ENCODE measurements at places on chromosomes 6 and 20.

GRCh38 chr6:69673298-69673697 lies 123.5 kb downstream of the LMBRD1 start:
- DNase-seq, result no peak

DNA sequence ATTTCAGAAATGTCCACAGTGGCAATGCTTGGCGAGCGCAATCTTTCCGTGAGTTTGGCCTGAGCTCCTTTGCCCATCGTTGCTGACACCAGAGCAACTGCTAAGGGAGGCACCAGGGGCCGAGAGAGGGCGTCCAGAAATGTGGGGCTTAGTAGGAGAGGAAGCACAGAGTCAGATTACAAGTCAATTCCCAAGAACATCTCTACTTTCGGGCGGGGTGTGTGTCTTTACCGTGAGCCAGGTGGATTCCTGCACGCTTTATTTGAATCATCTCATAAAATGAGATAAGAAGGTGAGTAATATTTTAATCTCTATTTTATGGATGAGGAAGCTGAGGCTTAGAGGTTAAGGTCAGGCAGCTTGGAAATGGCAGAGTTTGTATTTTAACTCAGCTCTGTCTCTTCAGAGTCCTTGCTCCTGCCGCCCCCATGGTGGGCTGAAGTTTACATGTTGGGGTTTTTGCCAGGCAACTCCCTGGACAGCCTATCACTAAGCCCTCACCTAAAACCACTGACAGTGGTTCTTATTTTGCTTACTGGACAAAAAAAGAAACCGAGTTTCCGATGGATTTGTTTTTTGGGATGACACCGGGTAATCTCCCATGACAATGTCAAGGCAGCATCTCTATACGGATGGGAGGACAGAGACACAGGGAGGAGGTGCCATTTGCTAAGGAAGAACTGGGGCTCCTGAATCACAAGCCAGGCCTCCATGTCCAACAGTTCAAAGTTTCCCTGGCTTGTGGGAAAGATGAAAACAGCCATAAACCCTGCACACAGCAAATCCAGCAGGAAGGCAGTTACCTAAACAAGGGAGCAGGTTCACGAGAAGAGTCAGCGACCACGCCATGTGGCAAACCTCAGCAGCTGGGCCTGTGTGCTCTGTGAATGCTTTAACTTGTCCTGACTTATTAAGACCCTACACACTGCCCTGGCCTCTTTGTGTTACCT lies 112.6 kb upstream of the SLC24A3 start:
- no peak for DNase-seq

DNA sequence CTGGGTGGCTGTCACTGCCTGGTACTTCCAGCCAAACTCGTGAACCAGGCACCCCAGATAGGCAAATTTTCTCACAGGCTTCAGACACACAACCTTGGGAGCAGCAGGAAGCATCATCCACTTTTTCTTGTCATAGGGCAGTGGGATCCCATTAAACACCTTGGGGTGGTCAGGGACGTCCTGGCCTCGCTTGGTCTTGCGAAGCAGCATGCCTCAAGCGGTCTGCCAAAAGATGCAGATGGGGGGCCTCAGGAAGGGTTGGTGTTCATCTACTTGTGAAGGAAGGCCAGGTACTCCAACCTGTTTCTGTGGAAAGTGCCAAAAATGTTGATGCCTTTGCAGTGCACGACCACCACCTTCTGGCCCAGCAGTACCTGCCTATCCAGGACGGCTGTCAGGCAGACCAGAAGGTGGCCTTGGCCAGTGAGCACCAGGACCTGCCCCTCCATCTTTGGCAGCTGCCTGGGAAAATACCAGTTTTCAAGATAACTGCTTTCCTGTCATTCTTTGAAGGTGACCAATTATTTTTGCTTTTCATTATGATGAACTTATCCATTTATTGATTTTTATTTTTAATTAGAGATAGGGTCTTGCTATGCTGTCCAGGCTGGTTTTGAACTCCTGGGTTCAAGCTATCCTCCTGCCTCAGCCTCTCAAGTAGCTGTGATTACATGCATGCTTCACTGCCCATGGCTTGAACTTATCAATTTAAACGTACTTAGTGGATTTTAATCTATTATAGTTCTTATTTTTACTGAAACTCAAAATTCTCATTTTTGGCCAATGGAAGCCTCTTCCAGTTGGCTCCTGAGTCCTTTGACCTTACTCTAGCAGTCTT lies 80.1 kb downstream of the MAN1A1 start:
- DNase-seq, result no peak

GRCh38 chr6:37062424-37062823 lies 57.0 kb downstream of the FGD2 start:
- DNase-seq, result no peak

DNA sequence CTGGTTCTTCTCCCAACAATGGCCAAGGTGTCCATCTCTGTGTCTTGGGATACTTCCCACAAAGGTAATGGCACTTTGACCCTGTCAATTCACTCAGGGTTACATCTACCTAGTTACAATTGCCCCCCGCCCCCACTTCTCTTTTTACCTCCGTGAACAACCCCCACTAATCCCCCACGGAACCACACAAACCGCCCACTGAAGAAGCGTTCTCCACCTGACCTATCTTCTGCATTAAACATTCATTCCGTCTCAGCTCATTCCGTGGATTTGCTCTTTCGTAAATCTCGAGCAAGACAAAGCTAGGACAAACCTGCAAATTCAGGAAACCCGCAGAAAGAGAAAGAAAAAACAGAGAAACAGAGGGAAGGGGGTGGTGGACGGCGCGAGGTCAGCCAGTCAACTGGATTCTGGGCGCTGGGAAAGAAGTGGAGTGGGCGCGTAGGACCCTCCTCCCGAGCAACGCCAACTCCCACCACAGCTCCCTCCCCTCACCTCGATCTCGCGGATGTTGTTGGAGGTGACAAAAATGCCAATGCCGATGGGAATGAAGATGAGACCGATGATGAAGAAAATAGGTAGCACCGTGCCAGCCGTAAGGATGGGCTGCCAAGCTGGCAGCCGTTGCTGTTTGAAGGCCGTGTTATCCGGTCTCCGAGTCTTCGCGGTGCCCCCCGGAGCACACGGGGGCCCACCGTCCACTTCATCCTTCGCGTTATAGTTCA lies 523 bp downstream of the TMEM30A start:
- no peak for DNase-seq

DNA sequence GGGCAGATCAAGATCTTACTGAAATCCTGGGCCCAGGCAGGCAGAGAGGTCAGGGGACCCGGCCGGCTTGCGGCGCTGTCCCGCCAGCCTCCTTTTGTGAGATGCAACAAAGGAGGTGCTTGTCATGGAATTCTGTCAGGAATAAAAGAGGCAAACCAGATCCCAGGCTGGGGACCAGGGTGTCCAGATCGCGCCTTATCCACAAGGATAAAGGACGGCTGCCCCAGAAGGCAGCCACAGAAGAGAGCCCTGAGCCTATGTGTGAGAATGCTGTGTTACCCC lies 42.6 kb upstream of the CDH22 start:
- no peak for DNase-seq

DNA sequence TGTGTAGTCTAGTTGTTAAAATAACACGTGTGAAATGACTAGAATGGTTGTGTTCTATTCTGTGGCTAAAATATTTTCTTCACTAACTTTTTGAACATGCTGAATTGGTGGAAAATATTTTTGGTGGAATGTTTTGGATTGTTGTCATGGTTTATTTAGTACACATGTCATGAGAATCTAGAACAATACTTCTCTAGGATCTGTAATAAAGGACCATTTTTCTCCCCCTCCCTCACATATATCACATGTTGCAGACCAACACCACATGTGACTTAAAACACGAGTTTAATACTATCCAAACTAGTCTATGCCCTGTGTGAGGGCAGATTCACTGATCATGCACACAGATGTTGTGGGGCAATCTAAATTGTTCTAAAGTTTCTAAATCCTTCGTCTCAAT lies 29.2 kb downstream of the FIG4 start:
- DNase-seq, result no peak

DNA sequence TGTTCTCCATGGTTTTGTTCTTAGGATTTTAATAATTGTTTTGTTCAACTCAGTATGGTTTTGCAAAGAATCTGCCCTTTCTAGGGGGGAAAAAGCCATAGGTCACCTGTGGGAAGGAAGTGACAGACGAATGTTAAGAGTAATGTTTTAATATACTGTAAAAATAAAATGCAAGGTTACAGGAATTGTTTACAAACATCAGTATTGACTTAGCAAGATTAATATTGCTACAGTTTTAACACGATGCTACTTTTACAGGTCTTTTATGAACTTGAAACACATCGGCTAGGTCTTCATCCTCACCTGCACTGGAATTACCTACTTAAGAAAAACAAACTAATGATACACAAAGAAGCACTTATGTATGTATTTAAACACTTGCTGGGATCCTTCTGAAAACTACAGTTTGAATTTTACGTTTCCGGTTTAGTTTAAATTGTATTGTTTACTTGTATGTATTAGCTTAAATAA lies 1.7 kb upstream of the NKX2-4 start:
- DNase-seq, result no peak

DNA sequence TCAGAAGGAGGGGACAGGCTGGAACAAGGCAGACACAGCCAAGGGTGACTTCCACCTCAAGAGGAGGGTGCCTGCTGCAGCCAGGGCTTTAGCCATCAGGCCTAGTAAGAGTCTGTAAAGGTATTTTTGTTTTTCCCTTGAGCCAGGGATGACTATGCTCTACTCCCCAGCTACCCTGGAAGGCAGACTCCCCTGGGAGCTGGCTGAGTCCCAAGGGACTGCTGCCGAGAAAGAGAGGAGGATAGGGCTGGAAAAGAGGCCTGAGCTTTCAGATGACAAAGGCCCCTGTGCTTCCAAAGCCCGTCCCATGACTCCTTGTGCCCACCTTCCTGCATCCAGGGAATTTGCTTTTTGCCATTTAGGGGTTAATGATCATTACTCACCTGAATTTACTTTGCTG lies 14.0 kb upstream of the GSTA4 start:
- DNase-seq, result no peak

GRCh38 chr6:408599-409102 lies 17.1 kb downstream of the IRF4 start:
- no peak for DNase-seq
